ENCODE measurements at places on chromosomes 6 and 20.

DNA sequence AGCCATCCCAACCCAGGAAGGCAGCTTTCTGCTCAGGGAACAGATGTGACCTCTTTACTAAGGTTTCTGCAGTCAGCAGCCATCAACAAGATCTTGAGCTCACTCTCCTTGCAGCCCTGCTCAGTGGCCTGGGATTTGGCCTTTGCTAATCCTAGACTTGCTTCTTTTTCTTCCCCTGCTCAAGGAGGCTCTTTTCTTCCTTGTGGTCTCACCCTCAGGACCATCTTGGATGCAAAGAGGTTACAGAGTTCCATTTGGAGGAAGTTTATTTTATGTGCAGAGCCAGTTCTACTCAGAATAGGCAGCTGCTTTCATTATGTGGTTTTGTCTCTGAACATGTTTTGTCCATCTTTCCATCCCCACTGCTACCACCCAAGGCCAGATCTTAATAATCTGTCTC, 49.3 kb downstream of the RALY start:
- DNase-seq = no peak

GRCh38 chr20:49381558-49382493, 100.6 kb downstream of the KCNB1 start:
- no peak for DNase-seq

DNA sequence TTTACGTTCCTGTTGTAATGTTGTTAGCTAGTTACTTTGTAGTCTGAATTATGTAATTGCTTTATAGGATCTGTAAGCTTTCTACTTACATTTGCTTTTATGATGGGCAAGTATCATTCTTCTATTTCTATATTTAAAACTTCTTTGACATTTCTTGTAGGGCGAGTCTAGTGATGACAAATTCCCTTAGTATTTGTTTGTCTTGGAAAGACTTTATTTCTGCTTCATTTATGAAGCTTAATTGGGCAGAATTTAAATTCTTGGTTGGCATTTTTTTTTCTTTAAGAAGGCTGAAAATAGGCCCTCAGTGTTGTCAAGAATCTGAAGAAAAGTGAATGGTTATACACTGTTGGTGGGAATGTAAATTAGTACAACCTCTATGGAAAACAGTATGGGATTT, 506.3 kb downstream of the TENT5A start:
- no peak for DNase-seq

GRCh38 chr6:30097902-30098768, 14.8 kb downstream of the TRIM31 start:
- DNase-seq = no peak

DNA sequence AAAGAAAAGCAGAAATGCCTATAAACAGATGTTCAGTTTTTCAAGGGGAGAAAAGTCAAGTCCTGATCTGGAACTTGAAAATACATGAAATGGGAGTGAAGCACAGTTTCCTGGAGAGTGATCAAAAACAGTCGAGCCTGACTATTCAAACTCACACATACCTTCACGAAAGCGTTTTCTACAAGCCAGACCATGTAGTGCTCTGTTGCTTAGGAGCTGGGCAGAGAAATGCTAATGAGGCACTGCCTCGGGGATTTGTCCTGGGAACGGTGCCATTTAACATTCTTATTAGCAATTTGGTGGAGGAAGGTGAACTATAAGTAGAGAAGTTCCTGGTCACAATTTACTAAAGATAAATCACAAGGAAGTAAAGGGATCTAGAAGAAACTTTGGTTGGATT, 5.9 kb downstream of the NHSL1 start:
- DNase-seq = no peak

DNA sequence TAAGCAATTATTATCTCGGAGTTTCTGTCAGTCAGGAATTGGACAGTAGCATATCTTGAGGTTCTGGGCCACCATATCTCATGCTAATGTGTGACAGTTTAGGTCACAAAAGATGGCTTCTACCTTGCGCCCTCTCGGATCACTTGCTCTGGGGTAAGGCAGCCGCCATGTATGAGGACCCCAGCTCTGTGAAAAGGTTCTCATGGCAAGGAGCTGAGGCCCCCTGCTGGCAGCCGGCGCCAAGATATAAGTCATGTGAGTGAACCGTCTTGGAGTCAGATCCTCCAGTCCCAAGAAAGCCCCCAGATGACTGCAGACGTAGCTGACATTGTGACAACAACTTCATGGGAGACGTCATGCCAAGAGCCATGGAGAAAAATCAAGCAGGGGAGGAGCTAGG, 670.8 kb downstream of the KIF16B start:
- peak; percentile 22 for DNase-seq

GRCh38 chr6:90024633-90025032, 130.4 kb downstream of the GJA10 start:
- no peak for DNase-seq

DNA sequence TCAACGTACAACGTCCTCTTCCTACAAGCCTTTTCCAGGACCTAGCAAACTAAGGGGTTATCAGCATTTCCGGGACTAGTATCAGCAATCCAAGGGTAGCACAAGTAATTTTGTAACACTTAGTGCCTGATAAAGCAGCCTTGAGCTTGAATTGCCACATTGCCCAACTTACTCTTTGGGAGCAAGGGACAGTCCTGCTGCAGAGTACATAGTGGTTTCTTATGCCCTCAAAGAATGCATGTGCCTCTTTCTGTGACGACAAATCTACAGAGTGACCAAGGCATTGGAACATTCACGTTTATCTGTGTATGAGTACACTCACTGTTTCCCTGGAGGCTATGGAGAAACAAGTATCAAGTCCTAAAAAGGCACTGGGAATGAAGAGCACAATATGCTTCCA, 3.2 kb upstream of the ID4 start:
- no peak for DNase-seq

- DNase-seq = no peak
Measured at GRCh38 chr6:36355819-36356218, 19.1 kb upstream of the BNIP5 start.

DNA sequence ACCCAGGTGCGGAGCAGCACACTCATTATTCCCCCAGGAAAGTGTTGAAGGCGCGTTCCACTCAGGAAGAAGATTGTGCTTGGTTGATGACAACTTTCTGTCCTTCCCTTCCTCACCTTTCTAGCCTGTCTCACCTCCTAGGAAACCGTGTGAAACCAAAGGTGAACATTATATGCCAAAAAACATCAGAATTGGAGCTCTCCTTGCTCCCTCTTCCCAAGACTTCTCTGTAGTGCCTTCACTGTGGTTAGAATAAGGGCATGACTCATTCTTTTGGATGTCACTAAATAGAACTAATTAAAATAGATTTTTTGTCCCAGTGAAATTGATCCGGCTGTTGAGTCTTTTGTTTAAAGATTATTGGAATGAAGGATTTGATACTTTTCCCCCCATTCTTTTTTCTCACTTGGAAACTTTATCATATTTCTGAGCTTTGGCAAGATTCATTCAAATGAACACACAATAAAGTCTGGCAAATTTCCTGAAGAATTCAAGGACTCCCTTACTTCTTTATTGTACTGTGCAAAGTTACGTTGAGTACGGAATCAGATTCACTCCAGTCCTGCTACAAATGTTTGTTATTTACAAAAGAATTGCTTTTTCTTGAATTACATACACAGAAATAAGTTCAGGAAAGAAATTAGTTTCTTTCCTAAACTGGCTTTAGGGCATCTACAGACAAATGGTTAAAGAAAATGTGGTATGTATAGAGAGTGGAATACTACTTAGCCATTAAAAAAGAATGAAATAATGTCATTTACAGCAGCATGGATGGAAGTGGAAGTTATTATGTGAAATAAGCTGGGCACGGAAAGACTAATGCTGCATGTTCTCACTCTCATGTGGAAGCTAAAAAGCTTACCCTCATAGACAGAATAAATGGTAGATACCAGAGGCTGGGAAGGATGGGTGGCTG, 142.8 kb upstream of the AKAP12 start:
- no peak for DNase-seq

DNA sequence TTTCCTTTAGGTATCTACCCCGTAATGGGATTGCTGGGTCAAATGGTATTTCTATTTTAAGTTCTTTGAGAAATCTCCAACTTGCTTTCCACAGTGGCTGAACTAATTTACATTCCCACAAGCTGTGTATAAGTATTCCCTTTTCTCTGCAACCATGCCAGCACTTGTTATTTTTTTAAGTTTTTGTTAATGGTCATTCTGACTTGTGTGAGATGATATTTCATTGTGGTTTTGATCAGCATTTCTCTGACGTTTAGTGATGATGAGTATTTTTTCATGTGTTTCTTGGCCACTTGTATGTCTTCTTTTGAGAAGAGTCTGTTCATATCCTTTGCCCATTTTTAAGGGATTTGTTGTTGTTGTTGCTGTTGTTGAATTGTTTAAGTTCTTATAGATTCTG, 871.1 kb downstream of the KIF16B start:
- no peak for DNase-seq

DNA sequence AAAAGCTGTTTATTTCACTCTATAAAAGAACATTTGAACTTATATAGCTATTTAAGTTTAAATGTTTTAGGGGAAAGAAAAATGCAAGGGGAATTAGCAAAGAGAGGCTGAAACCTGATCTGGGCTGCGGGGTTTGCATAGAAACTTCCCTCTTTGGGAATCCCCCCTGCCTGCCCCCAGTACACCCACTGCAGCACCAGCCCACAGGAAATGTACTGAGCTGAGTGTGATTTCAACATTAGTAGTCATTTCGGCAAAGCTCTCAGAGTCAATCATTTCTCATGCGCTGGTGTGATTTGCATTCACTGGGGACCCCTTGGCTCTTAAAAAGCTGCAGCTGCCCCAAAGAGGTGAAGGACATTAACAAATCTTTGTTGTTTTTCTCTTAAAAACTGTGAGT, 859.4 kb downstream of the MAFB start:
- DNase-seq = no peak

- DNase-seq = no peak
Measured at GRCh38 chr6:147508042-147508865, at the start of gene SAMD5. TSS of gene SAMD5 (plus strand) at chr6:147508690. CDS start at chr6:147508929, 239 bp downstream.

GRCh38 chr20:45897692-45898091, 6.6 kb downstream of the CTSA start:
- DNase-seq = no peak
